Stromal cell of bone marrow (primary cell): ENCODE measurements at places on chromosomes 5 and 9.

DNA sequence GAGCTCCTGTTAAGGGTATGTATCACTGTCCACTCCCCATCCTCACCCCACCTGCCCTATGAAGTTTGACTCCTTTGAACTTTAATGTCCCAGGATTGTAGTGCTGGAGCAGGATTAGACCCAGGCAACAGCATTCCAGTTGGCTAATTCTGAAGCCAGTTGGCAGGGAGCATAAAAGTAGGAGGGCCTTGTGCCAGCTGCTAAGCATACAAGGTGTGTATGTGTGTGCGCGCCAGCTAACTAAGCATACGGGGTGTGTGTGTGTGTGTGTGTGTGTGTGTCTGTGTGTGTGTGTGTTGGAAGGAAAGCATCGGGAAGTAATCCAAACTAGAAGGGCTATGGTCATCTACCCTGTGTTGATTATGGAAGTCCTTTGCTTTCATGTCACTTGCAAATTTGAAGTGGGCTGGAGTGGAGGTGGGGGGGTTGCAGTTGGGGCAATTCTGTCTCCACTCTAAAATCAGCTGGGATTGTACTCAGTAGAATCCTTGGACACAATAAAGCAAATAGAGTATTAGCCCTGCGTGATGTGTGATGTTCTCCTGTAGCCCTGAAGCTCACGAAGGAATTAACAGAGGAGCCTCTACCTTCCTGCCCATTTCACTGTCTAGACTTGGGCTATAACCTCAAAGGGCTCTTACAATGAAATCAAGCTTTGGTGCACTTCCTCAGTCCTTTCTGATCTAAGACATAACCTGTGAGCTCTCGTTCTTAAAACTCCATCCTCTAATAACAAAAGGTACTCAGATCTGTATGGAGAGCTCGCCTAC is 26.9 kb downstream of the HMGCR start:
- DNase-seq: no peak

GRCh38 chr5:150347003-150347402 is 10.5 kb upstream of the TCOF1 start:
- DNase-seq: no peak

GRCh38 chr5:91365498-91365897 is 17.6 kb downstream of the ARRDC3 start:
- DNase-seq: no peak

DNA sequence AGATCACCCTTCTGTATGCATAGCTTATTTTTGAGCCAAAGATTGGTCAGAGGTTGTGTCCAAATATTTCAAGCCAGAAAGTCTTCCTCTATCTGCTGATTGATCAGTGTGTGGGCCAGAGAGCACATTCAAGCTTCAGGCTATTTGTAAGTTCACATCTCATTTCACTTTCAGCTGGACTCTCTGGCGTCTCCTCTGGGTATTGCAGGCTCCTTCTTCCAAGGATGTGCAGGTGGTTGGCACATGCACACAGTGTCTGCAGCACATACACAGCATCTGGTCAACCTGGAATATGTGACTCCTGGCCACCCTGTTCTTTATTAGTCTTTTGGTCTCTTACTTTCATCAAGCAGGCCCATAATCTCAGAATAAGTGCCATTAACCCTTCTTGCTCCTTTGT is 516.1 kb downstream of the ANXA1 start:
- DNase-seq: no peak

DNA sequence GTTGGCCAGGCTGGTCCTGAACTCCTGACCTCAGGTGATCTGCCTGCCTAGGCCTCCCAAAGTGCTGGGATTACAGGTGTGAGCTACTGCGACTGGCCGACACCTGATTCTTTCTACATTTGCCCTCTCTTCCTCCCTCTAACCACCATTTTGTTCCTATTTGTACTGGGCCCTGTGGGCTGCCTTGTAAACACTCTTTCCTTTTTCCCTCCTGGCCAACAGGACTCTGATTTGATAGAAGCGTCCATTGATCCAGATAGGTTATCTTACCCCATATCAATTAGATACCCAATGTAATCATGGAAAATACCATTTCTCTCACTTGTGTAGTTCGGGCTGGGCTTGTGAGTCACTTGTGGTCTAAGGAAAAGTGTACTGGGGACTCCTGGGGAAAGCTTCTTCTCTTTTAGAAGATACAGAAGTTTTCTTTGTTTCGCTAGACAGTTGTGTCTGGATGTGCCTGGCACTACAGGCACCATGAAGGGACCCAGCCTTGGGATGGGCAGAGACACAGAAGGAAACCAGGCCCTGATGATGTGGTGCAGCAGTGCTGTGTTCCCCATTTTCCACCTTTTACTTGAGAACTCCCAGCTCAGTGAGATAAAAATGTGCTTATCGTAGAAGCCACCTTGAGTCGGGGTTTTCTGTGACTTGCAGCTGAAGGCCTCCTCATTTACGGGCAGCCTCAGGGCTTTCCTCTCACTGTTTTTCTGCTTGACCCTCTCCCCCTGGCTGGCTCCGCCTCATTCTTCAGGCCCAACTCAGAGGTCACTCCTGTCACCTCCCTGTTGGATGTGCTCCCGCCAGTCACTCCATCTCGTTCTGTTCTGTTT is 32.8 kb upstream of the CPEB4 start:
- no peak for DNase-seq

DNA sequence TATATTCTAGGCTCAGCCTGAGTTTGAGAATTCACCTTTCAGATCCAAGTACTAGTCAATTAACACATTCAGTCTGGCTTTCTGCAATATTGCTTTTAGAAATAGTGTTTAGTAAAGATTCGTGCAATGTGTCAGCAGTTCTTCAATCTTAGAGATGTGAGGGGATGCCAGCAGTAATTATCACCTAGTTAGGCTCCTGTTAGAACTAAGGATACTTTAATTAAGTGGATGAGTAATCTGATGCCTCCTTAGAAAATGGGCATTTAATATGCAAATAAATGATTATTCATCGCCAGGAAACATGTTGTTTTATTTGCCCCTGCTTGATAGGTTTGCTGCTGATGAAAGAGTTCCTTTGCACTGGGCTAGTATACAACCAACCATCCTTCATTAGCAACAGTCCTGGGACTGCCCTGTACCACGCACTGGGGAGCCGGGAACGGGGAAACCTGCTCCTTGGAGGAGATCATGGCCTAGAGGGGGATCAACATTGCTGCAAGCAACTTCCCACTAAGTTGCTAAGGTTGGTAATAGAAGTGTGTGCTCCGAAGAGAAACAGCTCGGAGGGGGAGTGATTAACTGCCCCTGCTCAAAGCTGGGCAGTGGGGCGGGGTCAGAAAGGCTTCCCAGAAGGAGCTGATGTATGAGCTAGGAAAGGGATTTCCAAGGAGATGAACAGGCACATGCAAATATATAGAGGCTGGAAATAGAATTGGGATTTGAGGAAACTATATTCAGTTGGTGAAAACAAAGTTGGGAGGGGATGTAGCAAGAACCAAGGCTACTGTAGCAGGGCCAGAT is 231.8 kb downstream of the DRD1 start:
- DNase-seq: no peak

DNA sequence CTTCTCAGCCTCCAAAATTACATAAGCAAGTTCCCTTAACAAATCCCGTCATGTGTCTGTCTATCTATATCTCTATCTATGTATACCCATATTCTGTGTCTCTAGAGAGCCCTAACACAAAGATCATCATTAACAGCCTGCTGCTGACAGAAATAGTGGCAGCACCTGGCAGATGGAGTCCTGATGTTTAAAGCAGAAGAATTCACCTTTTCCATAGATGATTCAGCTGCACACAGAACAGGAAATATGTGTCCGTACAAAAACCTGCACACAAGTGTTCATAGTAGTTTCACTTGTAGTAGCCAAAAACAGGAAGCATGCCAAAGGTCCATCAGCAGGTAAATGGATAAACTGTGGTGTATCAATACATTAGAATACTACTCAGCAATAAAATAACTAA is 45.0 kb upstream of the ACO1 start:
- DNase-seq: no peak

DNA sequence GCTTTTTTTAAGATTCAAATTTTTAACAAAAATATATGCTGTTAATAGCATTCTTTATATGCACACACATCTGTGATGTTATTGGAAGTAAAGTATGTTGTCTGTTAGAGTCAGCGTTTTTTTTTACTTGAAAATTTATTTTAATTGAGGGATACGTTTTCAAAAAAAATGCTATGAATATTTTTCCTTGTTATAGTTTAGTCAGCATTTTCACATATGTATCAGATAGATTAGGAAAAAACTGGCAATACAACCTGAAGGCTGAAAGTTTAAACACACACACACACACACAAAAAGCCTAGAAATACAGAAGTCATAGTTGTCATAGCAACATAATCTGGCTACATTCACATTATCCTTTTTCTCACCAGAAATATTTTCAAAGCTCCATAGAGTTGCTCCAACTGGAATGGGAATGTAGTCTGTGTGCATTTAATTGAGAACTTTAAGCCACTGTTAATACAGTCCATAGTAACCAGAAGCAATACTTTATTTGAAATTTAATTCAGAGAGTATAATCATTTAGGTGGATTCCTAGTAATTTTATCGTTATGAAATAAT is 116.6 kb downstream of the CDH12 start:
- no peak for DNase-seq

DNA sequence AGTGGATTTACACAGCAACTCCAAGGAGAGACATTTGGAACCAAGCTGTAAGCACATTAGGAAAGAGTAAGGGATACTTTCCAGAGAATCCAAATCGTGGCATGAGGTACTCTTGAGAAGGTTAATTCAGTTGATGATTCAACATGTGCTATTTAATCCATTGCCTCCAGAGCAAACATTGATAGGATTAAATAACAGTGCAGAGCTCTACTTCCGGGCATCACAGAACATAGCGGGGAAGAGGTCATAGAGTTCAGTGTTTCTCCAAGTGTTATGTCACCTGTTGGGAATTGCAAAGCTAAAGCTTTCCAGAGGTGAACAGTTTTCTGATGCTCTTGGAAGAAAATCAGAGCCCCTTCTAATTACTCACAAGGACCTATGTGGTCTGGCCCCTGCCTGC is 127.5 kb downstream of the PPP2R2B start:
- no peak for DNase-seq

DNA sequence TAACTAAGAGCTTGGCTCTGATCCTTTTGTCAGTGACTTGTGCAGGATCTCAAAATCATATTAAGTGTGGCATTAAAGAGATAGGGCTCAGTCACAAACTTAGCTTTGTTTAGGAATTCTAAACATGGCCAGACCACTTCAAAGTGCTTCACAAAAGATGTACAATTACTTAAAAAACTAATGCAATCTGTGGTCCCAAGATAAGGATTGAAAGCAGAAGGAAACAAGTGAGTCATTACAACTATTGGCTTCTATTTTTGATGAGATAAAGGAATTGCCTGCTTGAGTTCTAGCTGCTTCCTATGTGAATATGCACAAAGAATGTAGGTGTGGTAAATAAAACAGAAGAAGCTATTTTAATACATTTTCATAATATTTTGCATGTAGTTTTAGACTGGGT is 44.9 kb upstream of the SLC12A2 start:
- no peak for DNase-seq

GRCh38 chr9:136095070-136096058 is at the start of gene NACC2:
TSS of gene NACC2 (minus strand) at chr9:136095289. CDS start at chr9:136050521, 44,768 bp downstream.
- DNase-seq: peak; percentile 47

GRCh38 chr9:35619800-35620158 is 1.6 kb upstream of the CD72 start:
- DNase-seq: no peak

DNA sequence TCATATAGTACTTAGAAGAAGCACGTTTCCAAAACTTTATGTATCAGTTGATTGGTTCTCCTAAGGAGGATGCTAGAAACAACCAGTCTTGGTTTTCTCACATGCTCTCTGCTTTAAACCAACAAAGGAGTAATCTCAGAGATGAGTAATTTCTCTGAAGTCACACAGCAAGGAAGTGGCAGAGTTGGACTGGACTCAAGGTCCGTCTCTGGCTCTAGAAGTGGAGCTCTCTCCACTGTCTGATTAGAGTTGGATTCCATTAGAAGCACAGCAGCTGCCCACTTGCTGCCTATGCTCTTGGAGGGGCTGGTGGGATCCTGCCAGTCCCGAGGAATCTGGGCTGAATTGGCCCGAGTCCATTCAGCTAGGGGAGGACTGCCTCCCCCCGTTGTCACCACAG is 21.0 kb downstream of the RALGPS1 start:
- DNase-seq: no peak

GRCh38 chr5:6085341-6085860 is 292.9 kb downstream of the MED10 start:
- DNase-seq: no peak

DNA sequence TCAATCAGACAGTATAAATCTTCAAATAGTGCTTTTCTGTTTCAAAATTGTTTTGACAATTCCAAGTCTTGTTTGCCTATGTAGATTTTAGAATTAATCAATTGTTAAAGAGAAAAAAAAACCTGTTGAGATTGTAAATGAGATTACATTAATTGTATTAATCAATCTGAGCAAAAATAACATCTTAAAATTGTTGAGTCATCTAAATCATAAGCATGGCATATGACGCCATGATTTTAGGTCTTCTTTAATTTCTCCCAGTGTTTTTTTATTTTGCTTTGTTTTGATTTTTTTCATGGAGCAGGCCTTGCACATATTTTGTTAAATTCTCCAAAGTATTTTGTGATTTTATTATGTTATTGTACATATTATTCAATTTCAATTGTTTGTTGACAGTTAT is 988.0 kb upstream of the SEMA6A start:
- no peak for DNase-seq

GRCh38 chr5:33509036-33509435 is 68.3 kb downstream of the TARS1 start:
- DNase-seq: no peak

DNA sequence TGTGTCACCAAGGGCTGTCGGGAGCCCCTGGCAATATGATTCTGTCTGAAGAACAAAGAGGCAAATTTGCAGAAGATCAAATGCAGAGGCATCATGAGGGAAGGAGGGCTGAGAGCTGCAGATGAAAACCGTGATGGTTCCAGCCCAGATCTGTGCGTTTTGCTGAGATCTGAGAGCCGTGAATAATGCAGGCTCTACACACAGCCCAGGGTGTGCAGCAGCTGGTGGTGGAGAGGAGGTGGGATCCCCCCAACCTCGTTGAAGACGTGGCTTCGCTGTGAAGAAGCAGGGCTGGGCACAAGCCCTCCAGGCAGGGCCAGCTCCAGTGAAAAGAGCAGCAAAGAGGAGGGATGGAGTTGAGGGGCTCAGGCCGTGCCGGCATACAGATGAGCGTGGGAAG is 75.5 kb downstream of the TSPAN17 start:
- DNase-seq: no peak

DNA sequence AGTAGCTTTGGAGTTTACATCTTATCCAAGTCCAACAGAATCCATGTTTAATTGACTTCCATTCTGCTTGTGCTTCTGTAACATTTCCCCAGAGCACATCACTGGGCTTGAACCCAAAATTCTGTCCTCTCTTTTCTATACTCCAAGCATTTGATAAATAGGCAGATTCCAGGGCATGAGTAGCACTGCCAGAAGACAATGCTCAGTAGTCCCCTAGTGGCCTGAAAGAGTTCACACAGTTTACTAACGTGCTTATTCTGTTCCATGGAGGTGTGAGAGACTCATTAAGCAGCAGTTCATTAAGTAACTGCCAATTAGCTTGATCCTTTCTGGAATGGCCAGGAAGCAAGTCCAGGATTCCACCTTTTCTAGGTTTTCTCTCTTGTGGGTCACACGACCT is 9.4 kb upstream of the GABRA6 start:
- DNase-seq: no peak
